CD8-positive, alpha-beta T cell (primary cell): ENCODE measurements at places on chromosomes 7 and 10.
A peak's percentile ranks its signal among the peaks of the same experiment; 100 is the strongest.

- DNase-seq: peak; percentile 78
Observed at GRCh38 chr10:121974535-121975294, at the start of gene NSMCE4A. TSS of gene NSMCE4A (minus strand) at chr10:121975217. CDS start at chr10:121975165, 52 bp downstream.

- DNase-seq: no peak
Observed at GRCh38 chr10:77649333-77650331, 12.0 kb upstream of the KCNMA1 start.

DNA sequence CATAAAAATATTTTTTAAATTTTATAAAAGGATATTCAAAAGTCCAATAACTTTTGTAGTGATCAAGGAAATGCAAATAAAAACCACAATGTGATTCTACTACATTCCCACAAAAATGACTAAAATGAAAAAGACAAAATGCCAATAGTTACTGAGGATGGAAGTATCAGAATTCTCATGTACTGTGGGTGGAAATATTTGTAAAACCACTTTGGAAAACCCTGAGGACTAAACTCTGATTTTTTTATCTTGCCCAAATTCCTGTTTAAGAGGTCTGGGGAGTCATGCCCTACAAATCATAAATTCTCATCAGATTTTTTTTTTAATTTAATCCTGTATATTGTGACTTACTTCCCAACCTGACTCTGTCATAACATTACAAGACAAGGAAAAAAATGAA is 9.8 kb upstream of the SEMA3D start:
- DNase-seq: no peak

DNA sequence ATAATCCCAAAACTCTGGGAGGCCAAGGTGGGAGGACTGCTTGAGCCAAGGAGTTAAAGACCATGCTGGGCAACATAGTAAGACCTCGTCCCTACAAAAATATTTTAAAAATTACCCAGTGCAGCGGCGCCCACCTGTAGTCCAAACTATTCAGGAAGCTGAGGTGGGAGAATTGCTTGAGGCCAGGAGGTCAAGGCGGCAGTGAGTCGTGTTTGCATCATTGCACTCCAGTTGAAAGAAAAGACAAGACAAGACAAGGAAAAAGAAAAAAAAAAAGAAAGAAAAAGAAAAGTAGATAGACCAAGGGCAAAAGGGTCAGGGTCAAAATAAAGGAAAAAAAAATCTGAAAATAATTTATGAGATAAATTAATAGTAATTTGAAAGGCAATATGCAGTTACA is 5.8 kb downstream of the ANXA7 start:
- DNase-seq: no peak

- peak; percentile 27 for DNase-seq
Observed at GRCh38 chr10:88831709-88832108, 19.9 kb downstream of the ANKRD22 start.

GRCh38 chr7:117178600-117178999 is 144.3 kb downstream of the WNT2 start:
- no peak for DNase-seq

DNA sequence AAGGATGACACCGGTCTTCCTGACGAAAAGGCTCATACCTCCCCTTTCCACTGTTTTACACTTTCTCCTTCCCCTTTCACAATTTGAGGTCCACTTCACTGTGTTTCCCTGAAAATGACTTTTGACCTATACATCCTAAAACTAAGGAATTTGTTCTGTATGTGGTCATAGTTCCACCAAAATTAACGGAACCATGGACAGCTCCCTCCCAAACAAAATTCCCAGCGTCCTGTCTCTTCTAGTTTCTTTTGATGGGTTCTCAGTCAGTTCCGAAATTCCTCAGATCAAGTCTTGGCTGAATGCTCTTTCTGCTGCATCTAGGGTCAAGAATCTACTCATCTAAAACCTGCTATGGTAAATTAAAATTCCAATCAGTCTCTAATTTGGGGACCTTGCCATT is 1191.9 kb downstream of the CNTNAP2 start:
- DNase-seq: no peak

GRCh38 chr7:23335136-23335535 is 36.0 kb downstream of the MALSU1 start:
- no peak for DNase-seq

DNA sequence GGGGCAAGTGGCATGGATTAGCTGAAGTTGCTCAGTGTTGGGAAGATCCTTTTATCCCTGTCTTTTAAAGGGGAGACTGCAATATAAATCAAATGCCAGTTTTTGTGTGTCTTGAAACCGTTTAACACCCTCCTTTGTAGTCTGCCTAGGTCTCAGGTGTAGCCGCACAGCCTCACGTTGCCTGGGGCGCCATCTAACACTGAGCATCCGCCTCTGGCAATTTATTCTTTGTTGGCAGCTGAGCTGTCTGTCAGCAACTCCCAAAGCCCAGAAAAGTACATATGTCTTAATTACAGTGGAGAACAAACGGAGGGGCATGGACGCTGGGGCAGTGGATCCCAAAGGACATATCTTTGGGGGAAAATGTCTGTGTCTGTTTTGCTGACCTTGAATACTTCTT is 254.7 kb downstream of the STK31 start:
- DNase-seq: no peak

DNA sequence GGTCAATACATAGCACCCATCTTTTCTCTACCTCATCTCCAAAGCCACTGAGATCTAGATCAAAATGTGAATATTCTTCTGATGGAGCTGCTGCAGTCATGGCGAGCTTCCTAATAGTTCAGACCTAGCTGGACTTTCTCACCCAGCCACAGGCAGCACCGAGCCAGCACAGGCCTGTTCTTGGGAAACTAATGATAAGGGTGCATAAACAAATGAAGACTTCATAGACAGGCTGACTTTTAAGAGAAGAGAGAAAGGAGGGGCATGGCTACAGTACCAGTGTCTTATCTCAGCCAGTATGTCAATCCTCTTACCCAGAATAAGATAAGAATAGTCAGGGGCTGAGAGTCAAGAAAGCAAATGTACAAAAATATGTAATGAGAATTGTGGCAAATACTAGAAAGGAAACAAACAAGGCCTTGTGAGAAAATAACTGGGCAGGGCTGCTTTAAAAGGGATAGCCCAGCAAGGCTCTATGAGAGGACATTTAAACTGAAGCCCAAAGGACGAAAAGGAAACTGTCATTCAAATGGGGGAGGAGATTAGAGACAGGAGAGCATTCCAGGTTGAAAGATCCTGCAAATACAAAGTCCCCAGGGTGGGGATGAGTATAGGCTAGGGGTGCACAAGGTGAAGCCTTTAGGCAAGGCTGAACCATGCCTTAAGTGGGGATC is 21.8 kb upstream of the CDK14 start:
- no peak for DNase-seq

GRCh38 chr10:73517166-73517888 is 21.5 kb upstream of the PPP3CB start:
- no peak for DNase-seq

- DNase-seq: no peak
Observed at GRCh38 chr7:142338633-142339501, 81.0 kb upstream of the PRSS58 start.

DNA sequence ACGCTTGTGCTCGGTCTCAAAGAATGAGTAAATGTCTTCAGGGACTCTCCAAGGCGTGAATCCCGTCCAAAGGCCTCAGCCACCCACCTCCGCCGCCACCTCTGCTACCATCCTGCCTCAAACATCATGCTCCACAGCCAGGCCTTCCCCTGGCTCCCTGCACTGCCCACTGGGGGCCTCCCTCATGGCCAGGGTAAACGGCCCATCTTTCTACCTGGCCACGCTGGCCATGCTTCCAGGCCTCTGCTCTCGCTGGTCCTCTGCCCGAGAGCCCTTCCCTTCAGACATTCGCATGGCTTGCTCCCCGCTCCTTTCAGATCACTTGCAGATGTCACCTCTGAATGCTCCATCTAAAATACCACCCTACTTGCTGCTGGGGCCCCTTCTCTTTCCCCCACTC is 40.2 kb downstream of the ZNF783 start:
- no peak for DNase-seq

- DNase-seq: no peak
Observed at GRCh38 chr7:157392256-157393037, 55.6 kb downstream of the DNAJB6 start.

DNA sequence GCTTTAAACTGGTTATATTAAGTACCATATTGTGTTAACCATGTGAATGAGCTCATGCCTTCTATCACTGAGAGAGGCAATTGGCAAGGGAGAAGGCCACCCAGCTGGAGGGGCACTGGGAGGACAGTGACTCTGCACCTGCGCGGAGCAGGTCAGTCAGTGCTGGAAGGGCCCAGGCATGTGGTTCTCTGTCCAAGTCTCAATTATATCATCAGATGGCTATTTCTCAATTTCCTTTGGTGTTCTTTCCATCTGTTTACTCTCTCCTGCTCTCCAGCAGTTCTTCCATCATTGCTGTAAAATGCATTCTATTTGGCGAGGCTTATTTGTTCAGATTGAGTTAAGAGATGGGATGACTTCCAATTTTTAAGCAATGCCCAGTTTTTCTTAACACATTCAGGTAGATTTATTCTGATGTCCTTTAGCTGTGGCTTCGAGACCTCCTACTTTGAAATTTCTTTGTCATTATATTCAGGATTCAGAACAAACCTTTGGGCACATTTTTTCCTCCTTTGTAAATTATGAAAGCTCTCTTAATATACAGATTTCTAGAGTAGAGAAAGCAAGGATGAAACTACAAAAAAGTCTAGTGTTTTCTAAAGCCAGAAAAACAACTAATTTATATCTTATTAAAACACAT is 159.3 kb downstream of the BMPER start:
- DNase-seq: no peak

- no peak for DNase-seq
Observed at GRCh38 chr7:19989906-19990305, 216.5 kb upstream of the TMEM196 start.

- no peak for DNase-seq
Observed at GRCh38 chr7:156456503-156457115, 184.0 kb upstream of the RNF32 start.

- peak; percentile 76 for DNase-seq
Observed at GRCh38 chr7:17234030-17234397, 64.4 kb upstream of the AHR start.

GRCh38 chr10:69045441-69046300 is 42.2 kb upstream of the SRGN start:
- peak; percentile 62 for DNase-seq

DNA sequence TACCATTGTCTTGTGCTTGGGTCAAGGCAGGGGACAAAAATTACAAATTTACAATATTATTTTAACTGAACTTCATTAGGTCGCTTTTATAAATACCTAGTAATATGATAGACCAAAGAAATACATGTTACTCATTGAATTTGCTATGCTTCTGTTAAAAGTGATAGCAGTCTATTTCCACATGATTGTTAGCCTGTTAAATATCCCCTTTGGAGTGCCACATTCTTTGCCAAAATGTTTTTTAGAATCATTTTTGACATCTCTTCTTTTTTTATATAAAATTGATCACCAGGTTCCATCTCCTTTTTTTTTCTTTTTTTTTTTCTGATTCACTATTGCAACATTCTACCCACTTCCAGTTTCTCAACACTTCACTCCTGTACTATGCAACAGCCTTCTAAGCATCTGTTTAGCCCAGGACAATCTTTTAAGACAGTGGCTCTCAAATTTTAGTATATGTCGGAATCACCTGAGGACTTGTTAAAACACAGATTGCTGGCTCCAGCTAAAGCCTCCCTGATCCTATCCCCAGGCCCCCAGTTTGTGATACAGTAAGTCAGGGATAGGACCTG is 16.4 kb upstream of the NDUFA5 start:
- DNase-seq: no peak

- no peak for DNase-seq
Observed at GRCh38 chr7:28018020-28018419, 162.6 kb downstream of the JAZF1 start.

DNA sequence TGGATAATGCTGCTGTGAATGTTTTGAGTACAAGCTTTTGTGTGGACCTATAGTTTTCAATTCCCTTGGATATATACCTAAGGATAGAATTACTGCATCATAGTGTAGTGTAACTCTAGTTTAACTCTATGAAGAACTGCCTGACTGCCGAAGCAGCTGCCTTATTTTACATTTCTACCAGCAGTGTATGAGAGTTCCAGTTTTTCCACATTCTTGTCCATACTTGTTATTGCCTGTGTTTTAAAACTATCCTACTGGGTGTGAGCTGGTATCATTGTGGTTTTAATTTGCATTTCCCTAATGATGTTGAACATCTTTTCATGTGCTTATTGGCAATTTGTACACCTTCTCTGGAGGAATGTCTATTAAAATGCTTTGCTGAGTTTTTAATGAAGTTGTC is 15.7 kb downstream of the SEPTIN7 start:
- DNase-seq: no peak

DNA sequence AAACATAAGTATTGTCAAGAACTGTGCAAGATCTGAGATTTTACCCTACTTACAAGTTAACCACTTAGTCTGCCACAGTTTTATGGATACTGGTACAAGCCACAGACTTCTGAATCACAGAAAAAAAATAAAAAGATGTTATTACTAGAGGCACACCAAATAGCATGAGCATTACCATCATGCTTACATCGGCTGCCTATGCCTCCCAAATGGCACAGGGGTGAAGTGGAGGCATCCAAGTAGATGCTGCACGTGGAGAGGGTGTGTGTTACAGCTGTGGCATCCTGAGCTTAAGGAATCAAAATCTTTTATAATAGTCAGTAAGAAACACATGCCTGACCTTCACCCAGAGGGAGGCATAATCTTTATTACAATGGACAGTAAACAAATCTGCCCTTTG is 207.8 kb downstream of the TFEC start:
- no peak for DNase-seq

- no peak for DNase-seq
Observed at GRCh38 chr10:8913720-8914119, 859.2 kb downstream of the GATA3 start.
